Memory B cell (primary cell): ENCODE measurements at places on chromosomes 3 and 15.

- DNase-seq: peak; percentile 62
Observed at GRCh38 chr15:40320931-40321371, 2.5 kb upstream of the INAFM2 start.

- no peak for DNase-seq
Observed at GRCh38 chr3:89455240-89455639, 347.8 kb downstream of the EPHA3 start.

DNA sequence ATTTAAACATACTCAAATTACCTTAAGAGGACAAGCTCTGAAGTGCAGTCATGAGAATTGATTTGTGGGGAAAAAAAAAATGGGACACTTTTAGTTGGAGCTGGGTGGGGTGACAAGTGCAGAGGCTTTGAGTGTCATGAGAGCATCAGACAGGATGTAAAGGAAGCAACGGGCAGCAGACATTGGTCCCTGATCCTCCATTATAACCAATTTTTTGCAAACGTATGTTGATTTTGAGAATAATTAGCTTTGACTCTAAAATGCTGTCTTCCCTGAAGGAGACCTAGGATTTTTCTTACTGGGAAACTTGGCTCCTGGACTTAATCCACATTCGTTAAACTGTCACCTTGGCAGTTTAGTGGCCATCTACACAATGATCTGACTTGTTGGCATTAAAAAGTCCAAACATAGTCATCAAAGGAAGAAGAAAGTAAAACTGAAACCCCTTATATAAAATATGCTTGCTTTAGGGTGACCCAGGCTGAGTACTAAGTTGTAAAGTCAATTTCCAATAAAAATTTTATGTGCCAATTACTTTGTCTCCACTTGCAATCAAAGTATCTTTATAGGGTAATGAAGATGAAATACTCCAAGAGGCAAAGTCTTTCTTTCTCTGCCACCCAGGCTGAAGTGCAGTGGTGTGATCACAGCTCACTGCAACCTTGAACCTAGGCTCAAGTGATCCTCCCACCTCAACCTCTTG, 45.6 kb downstream of the BCL2L10 start:
- no peak for DNase-seq

DNA sequence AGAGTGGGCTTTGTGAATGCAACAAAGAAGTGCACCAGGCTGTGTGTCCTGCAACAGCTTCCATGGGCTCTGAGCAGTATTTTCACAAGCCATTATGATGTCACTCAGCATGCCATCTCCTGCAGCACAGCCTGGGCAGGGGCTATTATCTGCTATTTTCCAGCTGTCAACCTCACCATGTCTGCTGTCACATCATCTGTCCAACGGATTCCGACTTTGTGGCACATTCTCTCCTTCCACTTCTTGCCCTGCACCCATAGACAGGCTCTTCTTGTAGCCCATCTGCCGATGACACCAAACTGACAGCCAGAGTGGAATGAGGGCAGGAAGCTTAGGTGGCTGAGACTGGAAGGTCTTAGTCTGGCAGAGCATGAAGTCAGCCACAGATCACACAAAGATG, 691.9 kb downstream of the NTRK3 start:
- DNase-seq: no peak

DNA sequence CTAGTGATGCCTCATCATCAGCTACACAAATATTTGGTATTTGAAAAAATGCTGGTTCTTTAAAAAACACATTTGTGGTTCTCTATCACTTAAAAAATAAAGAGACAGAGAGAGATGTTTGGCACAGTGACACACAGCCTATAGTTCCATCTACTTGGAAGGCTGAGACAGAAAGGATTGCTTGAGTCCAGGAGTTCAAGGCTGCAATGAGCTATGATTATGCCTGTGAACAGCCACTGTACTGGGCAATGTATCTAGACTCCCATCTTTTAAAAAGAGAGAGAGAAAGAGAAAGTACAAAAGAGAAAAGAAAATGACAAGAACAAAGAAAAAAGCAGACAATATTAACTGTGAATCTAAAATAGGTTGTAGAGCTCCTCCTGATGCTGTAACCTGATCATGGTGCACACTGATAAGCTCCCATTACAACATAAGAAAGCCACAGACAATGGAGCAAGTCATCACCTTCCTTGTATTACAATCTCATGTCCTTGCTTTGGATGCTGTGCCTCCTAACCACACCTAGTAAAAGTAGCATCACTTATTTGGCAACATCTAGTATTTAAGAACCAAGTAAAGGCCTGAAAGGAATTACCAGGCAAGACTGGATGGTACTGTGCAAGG, 31.7 kb upstream of the MAP4 start:
- DNase-seq: no peak

GRCh38 chr3:72821161-72821781, 27.0 kb downstream of the SHQ1 start:
- DNase-seq: no peak

GRCh38 chr15:62107571-62108121, 40.9 kb downstream of the C2CD4A start:
- DNase-seq: no peak

- DNase-seq: no peak
Observed at GRCh38 chr15:57160823-57161560, 215.3 kb upstream of the CGNL1 start.

DNA sequence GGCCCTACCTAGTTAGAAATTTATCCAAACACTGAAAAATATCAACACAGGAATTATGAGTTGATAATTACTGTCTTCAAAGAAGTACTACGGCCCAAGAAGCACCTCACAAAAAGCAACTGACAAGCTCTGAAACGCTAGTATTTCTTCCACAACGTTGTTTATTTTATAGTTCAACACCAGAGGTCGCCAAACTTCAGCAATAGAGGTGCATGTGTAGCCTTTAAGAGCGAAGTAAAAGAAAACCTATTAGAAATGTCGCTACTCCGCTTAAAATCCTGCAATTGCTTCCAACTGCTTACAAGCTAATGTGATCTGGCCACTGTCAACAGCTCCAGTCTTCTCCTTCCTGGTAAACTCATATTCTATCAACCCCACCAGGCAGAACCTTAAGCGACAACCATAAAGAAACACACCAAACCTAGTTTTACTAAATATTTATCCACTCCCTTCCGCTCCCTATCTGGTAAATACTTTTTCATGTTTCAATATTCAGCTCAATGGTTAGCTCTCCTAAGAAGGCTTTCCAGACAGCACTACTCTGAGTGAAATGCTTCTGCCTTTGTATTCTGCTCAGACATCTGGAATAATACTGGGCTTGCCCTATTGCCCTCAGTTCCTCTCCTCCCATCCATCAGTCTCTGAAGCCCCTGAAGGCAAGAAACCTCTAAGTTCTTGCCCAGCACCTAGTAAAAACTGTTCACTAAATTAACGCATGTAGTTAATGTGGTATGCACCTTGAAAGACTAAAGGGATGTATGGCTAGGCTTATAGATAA, 110.2 kb downstream of the NR1I2 start:
- peak; percentile 43 for DNase-seq

DNA sequence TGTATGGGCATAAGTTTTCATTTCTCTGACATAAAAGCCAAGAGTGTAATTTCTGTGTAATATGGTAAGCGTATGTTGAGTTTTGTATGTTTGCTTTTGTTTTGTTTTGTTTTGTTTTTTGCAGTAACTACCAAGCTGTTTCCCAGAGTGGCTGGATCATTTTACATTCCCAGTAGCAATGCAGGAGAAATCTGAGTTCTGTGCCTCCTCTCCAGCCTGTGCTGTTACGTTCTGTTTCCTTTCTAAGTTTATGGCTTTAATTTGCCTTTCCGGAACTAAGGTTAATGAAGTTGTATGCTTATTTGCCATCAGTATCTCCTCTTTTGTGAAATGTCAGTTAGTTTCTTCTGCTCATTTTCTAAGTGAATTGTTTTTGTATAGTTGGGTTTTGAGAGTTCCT, 307.8 kb downstream of the GABRG3 start:
- no peak for DNase-seq

DNA sequence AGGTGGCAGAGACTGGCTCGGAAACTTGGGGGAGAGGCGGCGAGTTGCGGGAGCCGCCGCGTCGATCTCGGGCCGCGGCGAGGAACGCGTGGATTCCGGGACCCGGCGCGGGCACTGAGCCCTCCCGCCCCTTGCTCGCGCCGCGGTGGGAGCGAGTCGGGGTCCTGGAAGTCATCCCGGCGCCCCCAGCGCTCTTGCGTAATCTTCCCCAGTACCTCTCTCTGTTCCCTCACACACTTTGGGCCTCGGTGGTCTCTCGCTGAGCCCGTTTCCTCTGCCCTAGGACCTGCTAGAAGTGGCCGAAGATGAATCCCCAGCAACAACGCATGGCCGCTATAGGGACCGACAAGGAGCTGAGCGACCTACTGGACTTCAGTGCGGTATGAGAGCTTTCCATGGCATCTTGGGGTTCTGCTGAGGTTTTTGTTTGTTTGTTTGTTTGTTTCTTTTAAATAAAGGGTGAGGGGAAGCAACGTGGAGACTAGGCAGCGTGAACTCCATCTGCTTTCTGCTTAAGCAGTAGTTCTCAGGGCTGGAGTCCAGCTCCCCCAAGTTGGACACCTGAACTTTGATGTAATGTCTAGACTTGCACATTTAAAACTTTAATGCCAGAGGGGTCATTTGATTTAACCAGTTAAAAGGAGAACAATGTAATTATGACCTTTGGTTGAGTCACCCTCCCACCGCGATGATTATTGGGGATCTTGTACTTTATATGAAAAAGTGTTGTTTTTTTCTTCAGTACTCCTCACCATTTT, 1.3 kb downstream of the TCF12 start:
- DNase-seq: no peak

GRCh38 chr3:160968761-160969160, 136.4 kb downstream of the B3GALNT1 start:
- no peak for DNase-seq

DNA sequence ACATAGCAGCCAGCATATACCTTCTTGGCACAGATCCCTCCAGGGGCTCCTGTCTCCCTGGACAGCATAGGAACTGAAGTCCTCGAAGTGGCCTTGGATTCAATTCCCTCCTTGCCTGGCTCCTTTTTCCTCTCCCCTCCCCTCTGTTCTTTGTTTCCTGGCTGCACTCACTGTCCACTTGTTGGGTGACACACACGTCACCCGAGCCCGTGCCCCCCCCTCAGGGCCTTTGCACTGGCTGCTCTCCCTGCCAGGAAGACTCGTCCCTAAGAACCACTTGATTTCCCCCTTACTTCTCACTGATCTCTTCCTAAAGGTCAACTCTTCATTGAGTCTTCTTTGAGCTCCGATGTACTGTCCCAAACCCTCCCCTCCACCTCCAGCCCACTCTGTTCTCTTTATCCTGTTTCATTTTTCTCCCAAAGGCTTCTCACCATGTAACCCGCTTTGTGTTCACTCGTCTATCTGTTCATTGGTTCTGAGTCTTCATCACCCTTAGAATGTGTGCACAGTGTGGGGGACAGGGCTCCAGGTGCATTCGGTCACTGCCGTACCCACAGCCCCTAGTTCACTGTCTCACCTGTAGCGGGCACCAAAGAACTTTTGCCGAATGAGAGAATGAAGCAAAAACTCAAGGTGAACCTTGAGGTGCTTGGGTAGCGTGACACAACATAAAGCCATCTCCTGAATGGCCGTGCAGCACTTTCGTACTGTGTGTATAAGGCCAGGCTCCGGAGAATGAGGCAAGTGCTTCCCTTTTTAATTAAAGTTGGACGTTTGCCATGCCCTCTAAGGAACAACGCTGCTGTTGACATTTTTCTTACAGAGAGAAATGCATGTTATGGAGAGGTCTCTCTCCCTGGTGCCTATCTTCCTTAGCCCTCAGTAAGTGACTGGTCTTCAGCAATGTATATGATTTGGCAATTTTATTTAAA, 74.0 kb downstream of the CHRNA7 start:
- DNase-seq: no peak

DNA sequence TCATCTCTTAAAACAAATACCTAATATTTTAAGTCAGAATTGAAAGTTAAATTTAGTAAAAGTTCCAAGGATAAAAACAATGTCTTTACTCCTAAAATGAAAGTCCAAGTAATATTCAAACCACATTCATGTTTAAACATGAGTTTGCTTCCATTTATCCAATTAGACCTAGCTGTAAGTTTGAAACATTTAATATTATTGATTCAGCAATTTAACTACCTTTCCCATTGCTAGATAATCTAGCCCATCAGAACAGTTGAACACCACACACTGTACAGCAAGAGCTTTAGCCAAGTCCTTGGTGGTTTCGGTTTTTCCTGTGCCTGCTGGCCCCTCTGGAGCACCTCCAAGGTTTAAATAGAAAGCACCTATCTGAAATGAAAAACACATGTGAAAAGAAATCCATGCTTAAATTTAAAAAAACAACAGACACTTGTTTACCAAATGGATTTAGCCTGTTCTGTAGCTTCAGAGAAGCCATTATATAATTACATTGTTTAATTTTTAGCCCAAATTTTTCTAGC, 97.8 kb downstream of the DNAH12 start:
- no peak for DNase-seq

DNA sequence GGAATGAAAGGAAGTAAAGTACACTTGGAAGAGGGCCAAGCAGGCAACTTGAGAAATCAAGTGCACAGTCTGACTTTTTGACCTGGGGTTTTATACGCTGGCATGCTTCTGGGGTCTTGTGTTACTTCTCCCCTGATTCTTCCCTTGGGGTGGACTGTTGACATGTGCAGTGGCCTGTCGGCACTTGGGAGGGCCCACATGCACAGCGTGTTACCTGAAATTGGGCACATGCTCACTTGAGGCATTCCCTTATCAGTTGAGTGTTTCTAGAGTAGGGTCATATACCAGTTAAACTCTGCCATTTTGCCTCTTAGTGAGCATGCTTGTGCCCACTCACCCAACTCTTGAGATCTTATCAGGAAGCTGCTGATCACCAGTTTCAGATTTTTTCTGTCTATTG, 329.1 kb upstream of the SOX2 start:
- DNase-seq: no peak

DNA sequence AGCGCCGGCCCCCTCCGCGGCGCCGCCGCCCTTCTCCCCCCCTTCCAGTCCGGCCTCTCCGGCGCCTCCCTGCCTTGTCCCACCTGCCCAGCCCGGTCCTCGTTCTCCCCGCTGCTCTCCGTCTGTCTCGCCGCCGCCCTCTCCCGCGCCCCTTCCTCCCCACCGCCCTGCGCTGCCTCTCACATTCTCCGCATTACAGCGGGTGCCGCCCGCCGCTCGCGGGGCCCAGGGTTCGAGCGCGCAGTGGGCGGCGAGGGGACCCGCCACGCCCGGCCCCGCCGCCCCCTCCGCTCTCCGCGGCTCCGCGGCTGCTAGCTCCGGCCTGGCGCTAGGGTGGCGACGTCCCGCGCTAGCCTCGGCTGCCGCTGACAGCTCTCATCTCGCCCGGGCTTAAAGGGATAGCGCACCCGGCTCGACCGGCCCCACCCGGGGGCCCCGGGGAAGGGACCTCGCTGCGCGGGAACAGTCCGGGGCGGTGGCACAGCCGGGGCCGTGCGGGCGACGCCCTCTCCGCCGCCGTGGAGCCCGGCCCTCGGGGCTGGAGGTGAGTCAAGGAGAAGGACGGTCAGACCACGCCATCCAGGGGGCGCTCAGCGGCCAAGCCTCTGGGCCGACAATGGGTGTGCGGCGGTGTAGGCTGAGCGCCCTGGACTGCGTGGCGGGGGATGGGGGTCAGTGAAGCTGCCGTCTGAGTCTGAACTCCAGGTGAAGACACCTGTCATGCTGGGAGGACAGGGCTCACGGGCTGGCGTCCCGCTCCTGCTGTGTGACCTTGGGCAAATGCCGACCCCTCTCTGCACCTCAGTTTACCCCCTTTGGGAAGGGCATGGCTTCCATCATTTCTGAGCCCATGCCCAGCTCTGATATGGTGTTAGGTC, 187.4 kb upstream of the LINGO1 start:
- no peak for DNase-seq
